NCI-H1092 (cell line): ENCODE measurements at places on chromosomes 7 and 10.

DNA sequence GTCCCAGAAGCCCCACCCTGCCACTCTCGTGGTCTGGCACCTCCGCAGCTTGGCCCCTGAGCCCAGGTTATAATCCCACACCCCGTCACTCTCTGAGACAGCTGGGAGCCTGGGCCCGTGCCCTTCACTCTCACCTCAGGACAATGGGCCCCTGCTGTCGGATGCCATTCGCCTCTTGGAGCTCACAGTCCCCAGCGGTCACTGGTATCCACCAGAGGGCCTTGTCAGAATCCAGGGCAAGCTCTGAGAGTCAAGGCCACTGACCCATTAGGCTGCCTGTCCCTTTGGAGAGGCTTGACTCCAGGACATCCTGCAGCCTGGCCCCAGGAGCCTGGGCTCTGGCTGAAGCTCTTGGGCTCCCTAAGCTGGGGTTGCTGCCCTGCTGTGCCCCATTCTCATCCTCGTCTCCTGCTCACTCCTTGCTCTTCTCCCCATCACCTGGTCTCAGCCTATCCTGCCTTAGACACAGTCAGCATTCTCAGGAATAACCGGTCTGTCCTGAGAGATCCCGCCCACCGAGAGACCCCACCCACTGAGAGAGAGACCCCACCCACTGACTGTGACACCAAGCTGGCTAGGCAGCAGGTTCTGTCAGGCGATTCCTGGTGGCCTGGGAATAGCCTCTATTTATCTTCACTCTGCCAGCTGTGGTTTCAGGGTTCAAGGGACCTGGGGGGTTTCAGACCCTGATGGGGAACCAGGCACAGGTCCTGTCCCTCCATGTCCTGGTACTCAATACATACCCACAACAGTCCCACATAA, 27.7 kb downstream of the CPXM2 start:
- no peak for DNase-seq

GRCh38 chr7:130940326-130940725, 206.3 kb upstream of the KLF14 start:
- DNase-seq: no peak

- no peak for DNase-seq
These were observed 606.2 kb downstream of the PCDH15 start for GRCh38 chr10:54194806-54195205.

DNA sequence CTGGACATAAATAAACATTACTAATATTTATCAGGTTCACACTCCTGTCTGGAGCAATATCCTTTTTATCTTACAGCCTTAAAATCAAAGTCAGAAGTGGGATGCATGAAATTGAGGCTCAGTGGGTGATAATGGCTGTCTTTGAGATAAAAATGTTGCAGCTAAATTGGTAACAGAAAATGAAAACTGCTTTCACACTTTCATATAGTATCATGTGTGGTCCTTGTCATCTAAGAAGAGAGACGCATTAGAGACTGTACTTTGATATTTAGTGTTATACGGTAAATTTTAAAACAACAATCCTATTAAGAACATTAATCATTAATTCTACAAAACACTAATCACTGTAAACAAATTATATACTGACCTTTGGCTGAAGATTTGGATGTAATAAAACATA, 235.2 kb upstream of the HGF start:
- DNase-seq: no peak

- DNase-seq: no peak
These were observed 66.4 kb upstream of the ZNF438 start for GRCh38 chr10:31098046-31098445.

- DNase-seq: no peak
These were observed 40.9 kb downstream of the PDSS1 start for GRCh38 chr10:26738301-26738911.

DNA sequence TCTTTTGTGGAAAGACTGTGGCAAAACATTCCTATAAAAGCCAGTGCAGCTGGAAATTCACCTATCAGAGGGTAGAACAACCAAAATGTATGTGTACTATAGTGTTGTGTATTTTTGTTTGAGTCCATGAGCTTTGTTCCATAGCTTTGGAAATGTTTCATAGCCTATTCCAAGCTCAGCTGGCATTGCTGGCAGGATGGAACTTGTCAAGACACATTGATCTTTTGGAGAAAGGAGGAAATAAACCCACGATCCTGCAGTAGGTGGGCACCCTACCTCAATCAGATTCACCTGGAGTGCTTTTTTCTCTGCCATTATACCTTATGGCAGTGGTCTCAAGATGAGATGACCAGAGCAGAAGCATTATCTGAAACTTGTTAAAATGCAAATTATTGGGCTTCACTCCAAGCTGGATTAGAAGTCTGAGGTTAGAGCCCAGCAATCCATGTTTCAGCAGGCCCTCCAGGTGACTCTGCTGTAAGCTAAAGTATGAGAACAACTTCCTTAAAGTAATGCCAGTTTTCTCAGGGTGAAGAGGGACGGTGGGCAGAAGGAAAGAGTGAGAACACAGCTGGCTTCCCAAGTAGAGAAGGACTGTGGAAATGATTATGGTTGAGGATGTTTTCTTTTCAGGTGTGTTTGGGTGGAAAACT, 30.3 kb upstream of the CDK1 start:
- DNase-seq: no peak

DNA sequence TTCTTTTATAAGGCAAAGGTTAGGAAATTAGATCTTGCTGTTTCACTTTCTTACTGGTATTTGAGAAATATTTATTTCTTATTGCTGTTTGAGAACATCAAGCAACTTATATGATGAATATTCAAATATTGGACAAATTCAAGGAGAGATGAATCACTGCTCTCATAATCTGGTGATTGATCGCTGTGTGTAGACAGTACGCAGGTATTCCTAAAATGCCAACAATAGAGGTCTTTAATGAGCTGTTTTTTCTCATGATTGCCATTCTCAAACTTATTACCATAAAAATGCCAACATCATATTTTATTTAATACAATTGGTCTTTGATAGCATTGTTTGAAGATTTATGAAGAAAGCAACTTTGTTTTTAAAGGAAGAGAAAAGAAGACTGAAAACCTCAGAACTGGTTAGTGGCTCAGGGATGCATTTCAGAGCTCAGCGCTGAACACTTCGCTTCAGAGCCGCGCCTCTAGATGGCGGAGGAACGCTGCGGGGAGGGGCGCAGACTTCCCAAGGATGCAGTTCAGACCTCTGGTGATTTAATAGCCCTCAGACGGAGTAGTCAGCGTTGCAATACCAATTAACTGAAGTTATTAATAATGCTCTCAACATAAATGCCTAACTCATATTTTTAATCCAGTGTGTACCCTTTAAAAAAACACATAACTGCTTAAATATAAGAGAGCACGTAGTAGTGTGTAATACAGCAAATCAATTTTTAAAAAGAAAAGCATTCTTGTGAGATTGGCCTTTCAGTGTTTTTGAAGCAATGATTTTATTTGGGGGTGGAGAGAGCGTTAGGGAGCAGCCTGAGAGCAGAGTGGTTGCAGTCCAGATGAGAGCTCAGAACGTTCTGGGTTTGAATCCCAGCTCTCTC, 38.5 kb upstream of the STEAP4 start:
- DNase-seq: peak; percentile 9

DNA sequence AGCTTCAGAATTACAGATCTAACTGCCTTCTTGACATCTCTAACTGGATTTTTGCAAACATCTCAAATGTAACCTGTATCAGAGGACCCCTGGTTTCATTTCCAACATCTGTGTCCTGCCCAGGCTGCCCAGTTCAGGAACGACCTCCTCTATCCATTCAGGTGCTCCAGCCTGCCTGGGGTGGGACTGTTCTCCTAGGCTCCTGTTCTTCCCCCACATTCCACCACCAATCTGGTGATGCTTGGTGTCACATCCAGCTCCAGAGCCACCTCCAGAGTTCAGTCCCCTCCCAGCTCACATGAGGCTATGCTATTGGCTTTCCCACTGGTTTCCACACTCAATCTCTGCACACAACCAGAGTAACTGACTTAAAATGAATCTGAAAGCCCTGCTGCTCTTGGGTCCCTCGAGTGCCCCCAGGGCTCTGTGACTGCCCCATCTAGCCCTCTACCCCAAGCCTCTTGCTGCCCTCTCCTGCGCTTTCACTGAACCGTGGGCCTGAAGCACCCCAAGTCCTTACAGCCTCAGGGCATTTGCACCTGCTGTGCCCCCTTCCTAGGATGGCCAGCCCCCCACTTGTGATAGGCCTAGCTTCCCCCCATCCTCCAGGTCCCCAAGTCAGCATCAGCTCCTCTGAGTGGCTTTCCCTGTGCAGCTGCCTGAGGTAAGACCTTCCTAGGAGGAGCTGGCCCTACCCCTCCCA, 46.1 kb downstream of the PPIF start:
- no peak for DNase-seq

DNA sequence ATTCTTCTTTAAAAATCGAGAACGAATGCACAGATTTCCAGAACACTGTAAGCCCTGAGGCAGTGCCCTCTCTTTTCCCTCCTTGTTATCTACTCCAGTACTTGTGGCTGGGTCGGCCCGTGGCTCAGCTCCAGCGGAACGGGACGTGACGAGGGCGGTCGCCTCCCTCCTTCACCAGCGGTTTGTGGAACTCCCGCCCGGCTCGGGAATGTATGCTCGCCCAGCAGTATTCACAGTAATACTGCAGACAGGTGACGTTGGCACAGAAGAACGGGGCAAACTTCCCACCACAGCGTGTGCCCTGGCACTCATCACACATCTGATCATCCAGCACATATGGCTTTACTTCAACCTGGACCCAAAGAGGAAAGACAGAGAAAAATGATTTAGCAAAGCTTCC, 128.5 kb downstream of the BTAF1 start:
- DNase-seq: no peak

DNA sequence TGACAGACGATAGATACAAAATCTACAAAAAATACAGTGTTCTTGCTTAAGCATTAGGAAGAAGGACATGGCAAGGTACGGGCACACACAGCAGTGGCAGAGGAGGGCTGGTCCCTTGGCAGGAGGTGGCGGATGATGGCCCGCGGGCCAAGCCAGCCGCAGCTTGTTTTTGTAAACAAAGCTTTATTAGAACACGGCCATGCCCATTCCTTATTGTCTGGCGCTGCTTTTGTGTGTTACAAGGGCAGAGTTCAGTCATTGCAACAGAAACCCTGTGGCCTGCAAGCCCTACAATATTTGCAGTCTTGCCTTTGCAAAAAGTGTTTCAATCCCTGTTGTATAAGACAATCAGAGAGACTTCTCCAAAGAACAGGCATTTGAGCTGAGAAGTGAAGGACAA, 30.7 kb downstream of the FGFR2 start:
- no peak for DNase-seq

- DNase-seq: peak; percentile 85
These were observed 232.2 kb downstream of the DNAJB6 start for GRCh38 chr7:157568770-157569584.

GRCh38 chr10:20683345-20683744, 213.8 kb downstream of the NEBL start:
- DNase-seq: no peak

- no peak for DNase-seq
These were observed 125.8 kb downstream of the TPST1 start for GRCh38 chr7:66330961-66331360.

- DNase-seq: no peak
These were observed 77.7 kb upstream of the GPR37 start for GRCh38 chr7:124843336-124843735.

GRCh38 chr7:132256721-132257212, 319.5 kb downstream of the PLXNA4 start:
- DNase-seq: no peak

- DNase-seq: peak; percentile 61
These were observed at the start of gene TMUB1 for GRCh38 chr7:151083071-151083823. TMUB1 (minus strand) TSS chr7:151083493; CDS start chr7:151082563, 930 bp downstream.

- no peak for DNase-seq
These were observed 77.1 kb upstream of the CAMK2B start for GRCh38 chr7:44402401-44403060.

GRCh38 chr7:37526623-37527022, 78.0 kb upstream of the ELMO1 start:
- DNase-seq: no peak

DNA sequence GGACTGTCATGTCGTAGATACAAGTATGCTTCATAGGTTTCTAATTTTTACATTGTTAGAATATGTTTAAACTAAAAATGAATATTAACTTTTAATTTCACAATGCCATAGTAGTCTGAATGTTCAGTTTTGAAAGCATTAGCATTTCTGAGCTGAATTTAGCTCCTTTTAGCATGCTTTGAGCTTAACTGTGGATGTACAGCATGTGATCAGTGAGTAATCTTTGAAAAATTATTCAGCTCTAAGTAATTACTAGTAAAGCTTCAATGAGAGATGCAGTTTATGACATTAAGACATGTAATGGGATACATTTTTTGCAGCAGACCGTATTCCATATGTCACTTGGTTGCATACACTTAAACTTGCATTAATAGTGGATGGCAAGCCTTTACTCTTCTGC, 114.1 kb upstream of the WNT16 start:
- DNase-seq: no peak

GRCh38 chr7:90916319-90916718, 320.2 kb downstream of the CDK14 start:
- DNase-seq: no peak

DNA sequence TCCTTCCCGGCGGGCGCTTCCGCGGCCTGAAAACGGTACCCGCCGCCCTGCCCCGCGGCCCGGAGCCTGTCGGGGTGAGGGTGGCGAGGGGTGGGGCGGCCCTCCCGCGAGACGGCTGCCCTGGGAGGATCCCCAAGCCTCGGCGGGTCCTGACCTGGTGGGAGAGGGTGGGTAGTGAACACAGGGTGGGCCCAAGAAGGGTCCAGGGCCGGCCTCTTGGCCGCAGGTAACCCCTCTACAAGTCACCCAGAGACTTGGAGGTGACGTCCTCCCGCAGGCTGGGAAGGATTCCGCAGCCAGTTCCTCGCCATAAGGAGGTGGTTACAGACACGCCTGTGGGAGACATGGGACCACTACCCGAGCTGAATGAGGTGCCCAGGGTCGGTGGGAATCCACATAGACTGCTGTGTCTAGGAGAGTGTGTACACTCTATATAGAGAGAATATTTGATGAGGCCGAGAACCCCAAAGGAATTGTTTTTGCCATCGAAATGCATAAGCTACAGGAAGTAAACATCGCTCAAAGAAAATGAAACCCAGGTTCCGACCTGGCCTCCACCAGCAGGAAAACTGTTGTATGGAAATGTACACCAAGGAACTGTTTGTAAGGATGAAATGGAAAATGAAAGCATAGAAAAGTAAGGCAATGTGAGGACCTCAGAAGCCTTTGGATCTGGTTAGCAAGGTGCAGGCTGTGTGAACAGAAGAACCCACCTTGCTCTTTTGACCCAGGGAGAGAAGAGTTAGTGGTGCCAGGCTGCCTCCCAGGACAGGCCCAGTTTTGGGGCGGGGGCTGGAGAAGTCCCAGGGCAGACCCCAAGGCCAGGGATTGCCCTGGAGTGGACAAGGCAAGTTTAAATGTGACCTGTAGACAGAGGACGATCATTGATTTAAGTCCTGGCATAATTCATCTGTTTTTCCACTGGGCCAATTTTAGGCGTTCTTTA, 659 bp downstream of the OPTN start:
- DNase-seq: no peak

GRCh38 chr10:86367152-86367951, 757 bp upstream of the GRID1 start:
- DNase-seq: no peak

DNA sequence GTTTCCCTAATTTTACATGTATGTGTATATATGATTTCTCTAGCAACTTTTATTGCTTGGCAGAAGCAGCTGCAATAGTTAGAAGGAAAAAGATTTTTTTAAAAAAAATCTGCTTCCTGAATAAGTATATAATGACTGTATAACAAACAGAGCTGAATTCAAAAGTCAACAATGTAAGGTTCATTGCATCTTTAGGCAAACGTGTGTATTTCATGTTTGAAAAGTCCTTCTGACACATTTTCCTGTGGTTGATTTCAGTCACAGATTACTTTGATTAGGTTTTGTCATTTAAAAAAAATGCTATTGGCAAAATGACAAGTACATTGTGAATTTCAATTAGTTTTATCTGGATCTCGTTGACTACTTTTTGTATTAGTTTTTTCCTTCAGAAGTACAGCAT, 231.0 kb downstream of the CSTF2T start:
- DNase-seq: no peak
